ENCODE measurements at places on chromosomes 2 and 18.

- no peak for DNase-seq
These were observed 3.6 kb upstream of the ERFE start for GRCh38 chr2:238155051-238155760.

DNA sequence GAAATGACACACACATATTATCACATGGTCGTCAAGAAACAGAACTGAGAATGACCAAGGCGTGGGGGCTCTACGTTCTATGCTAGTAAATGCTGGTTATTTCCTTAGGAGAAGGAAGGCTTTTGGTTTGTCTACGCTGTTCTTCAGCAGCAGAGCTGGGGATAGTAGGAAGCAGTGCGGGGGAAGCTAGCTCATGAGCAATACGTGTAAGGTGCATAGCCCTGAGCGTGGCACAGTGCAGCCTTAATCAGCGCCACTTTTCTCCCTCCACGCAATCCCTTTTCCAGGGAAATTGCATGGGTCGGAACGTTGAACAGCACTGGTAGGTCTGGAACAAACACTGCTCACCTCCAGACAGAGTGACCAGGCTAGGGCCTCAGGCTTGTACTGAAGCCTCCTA, 199.6 kb upstream of the FBXO11 start:
- DNase-seq = no peak

DNA sequence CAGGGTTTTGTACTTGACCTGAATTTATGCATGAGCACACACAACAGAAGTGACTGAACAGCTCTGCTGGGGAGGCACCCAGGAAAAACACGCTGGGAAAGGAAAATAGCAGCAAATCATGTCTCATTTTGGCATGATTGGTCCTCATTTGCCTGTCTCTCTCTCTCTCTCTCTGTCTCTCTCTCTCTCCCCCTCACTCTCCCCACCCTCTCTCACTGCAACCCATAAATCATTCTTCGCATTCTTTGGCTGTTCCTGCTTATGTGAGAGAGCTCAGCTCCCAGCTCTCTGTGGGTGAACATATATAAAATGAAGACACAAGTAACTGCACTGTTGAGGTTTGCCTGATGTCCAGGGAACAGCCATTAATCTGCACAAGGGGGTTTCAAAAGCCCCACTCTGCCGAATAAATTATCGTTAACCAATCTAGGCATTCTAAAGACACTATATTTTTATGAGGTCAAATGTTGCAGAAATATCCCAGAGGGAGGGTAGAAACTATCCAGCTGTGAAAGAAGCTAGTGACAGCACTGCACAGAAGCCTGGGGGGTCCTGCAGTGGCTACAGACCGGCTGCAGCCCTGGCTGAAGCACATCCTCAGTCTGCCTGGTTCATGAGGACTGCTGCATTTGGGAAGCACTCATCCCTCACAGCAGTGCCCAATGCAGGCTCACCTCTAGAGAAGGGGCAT, 260.3 kb downstream of the AFF3 start:
- peak; percentile 90 for DNase-seq

DNA sequence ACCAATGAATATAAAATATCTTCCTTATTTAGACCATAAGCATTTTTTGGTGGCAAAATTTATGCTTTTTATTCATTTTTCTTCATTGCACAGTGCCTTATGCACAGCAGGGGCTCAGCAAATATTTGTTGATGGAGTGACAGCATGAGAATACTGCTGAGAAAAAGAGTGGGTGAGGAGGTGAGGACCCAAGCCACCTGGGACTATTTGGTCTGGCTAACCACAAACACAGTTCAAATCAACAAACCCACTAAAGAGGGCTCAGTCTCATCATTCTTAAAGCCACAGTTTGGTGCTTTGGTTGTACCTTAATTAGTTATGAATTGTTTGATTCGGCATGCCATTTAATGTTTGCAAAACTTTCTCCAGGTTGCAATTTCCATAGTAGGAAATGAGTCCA, 183.5 kb upstream of the ZNF521 start:
- no peak for DNase-seq

DNA sequence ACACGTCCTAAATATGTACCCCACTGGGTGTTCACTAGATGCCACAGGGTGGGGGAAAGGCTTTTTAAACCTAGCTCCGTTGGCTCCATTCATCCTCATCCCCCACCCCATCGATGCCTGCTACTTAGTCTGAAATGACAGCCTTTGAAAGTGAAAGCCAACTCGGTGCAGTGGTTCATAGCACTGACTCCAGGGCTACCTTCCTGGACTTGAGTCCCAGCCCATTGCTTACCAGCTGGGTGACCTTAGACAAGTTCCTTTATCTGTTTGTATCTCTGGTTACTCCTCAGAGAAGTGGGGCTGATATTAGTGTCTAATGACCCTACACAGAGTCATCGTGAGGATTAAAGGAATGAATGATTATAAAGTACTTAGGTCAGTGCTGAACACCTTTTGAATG, 24.4 kb downstream of the EHD3 start:
- DNase-seq = no peak
